ENCODE measurements at places on chromosomes 7 and 10. TPM values are rescaled to one million over a fixed set of nuclear protein-coding genes. Genes with fewer than 3 reads are reported as not detected.

- H3K36me3 ChIP-seq, result no peaks in the 10 kb centered on the region
- DNase-seq, result no peak
- no peak overlapping the region for H3K27ac ChIP-seq
- no peaks in the 10 kb centered on the region for H3K27me3 ChIP-seq
- no peaks in the 10 kb centered on the region for H3K4me1 ChIP-seq
Observed at GRCh38 chr7:132114411-132114810, 461.9 kb downstream of the PLXNA4 start.

DNA sequence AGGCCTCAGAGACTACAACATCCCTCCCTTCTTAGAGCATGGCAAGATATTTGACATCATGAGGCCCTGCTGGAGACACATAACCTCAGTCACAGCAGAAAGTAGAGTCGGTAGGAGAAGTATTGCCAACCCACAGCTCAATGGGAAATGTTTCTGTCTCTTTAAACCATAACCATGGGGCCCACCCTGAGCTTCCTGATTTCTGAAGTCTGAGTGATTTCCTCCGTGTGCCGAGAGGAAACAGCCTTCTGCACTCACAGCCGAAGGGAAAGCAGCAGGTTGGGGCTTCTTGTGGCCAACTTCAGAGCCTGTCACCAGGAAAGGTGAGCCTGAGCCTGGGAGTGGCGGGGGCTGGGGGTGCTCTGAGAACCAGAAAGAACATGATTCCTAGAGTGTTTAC lies at the start of gene GIMAP1:
Gene GIMAP1 (plus strand): TSS at position 246 of the 400 bp plus-strand sequence. CDS start 2,435 bp downstream, outside the sequence.
- H3K4me3 ChIP-seq, result peak within 1 kb of the TSS; percentile 63
- no peaks in the 10 kb centered on the region for H3K4me1 ChIP-seq
- DNase-seq, result no peak
- no peaks in the 10 kb centered on the region for H3K27me3 ChIP-seq

- DNase-seq, result no peak
- peaks cover 10% of the 10 kb centered on the region for H3K36me3 ChIP-seq
- no peaks in the 10 kb centered on the region for H3K27me3 ChIP-seq
- no peak overlapping the region for H3K27ac ChIP-seq
- H3K4me1 ChIP-seq, result no peaks in the 10 kb centered on the region
Observed at GRCh38 chr7:44056681-44057080, 8.7 kb downstream of the PGAM2 start.

GRCh38 chr10:63313066-63313717 lies 152.6 kb downstream of the JMJD1C start:
- no peaks in the 10 kb centered on the region for H3K36me3 ChIP-seq
- DNase-seq, result no peak
- no peak overlapping the region for H3K27ac ChIP-seq
- H3K4me3 ChIP-seq, result no peak overlapping the region
- H3K27me3 ChIP-seq, result no peaks in the 10 kb centered on the region

The WNT2 gene
- 1.5 TPM for total RNA-seq

DNA sequence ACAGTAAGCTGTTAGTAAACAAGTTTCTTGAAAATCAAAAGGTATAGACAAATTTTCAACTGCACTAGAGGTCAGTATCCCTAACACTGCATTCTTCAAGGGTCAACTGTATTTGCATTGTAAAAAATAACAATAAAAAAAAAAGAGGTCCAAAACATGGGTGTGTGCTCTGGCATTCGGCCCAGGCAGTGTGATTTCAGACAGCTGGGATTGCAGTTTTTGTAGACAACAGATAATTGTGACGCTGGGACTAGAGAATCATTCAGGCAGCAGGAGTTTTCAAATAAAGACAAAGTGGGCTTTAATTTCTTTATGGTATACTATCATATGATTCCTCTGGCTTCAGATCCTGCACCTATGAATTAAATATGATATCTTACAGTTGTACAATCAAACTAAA lies 543.2 kb upstream of the SEMA3D start:
- H3K27me3 ChIP-seq, result no peaks in the 10 kb centered on the region
- H3K36me3 ChIP-seq, result no peaks in the 10 kb centered on the region
- no peak for DNase-seq
- no peak overlapping the region for H3K27ac ChIP-seq
- no peaks in the 10 kb centered on the region for H3K4me1 ChIP-seq

Data from breast epithelium (tissue), 4 donors.